ENCODE measurements at places on chromosomes 2 and 18.

GRCh38 chr2:145464866-145465265 lies 944.9 kb upstream of the ZEB2 start:
- DNase-seq: no peak

DNA sequence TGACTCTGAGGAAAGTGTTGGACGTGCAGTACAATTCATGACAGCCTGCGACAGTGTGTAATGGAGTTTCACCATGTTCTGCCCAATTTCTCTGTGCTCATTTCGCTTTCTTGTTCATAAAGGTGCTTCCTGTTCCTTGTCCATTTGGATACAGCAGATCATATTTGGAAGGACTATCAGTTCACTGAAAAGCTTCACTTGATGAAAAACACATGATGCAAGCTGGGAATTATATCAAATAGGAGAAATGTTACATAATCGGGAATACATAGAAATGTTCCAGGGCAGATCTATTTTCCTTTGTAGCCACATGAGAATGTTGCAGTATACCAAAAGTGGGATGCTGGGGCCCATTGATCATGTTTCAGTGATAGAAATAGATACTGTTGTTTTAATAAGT lies 266.3 kb upstream of the SLC14A2 start:
- no peak for DNase-seq

DNA sequence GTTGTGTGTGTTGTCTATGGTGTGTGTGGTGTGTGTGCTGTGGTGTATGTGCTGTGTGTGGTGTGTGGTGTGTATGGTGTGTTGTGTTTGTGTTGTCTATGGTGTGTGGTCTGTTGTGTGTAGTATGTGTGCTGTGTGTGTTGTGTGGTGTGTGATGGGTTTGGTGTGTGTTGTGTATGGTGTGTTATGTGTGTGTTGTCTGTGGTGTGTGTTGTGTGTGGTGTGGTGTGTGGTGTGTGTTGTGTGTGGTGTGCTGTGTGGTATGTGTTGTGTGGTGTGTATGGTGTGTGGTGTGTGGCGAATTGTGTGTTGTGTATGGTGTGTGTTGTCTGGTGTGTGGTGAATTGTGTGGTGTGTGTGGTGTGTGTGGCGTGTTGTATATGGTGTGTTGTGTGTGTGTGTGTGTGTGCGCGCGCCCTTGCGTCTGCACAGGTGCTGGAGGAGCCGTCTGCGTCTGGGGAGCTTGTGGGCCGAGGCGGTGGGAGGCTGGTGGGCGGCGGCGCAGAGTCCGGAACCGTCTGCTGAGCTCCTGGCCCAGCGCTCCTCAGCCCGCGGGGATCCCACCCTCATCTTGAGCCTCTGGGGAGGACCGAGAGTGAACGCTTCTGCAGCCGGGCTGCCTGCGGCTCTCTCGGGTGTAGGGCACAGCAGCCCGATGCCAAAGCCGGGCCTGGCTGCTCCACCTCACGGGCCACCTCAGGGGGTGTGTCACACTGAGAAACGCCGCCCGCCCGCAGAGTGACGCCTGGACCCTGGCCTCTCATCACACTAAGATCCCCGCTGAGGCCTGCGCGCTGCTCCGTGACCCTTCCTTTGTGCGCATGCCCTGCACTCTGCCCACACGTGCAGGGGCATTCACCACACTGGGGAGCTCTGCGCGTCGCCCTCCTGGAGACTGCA lies 8.8 kb upstream of the ADI1 start:
- DNase-seq: no peak

- no peak for DNase-seq
Observed at GRCh38 chr2:172220121-172220520, 117.4 kb upstream of the DLX2 start.

DNA sequence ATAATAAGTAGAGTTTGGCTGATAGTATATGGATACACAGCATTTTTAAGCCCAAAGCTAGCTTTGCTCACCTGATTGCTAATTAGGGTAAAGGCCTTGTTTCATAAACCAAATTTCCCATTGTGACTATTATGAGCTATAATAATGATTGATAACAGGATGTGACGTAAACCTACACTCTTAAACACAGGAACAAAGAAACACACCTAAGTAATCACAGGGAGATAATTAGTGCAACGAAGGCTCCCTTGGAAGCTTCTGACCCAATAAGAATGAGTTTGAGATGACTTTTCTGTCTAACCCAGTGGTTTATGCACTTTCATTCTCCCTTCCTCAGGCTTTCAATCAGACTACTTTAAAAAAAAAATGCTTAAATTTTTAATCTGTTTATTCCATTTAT lies 683.2 kb downstream of the SATB2 start:
- DNase-seq: no peak

GRCh38 chr2:47512581-47513083 lies 109.7 kb downstream of the MSH2 start:
- no peak for DNase-seq

- no peak for DNase-seq
Observed at GRCh38 chr2:127096718-127097470, 10.1 kb downstream of the BIN1 start.

DNA sequence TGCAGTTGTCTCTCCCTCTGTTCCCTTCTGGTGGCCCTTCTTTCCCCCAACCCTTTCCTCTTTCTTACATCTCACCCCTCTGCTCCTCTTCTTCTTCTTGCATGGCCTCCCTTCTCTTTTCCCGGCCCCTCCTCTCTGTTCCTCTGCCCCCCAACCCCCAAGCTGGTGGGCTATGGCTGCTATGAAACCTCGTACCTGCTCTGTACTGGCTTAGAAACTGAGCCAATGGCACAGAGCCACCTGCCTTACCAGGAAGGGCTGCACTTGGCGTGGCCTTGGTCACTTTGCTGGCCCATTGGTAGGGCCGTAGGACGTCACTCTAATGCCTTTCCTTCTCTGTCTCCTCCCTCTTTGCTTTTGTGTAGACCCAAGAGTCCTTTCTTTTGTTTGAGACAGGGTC lies 78.9 kb downstream of the LRRFIP1 start:
- no peak for DNase-seq

DNA sequence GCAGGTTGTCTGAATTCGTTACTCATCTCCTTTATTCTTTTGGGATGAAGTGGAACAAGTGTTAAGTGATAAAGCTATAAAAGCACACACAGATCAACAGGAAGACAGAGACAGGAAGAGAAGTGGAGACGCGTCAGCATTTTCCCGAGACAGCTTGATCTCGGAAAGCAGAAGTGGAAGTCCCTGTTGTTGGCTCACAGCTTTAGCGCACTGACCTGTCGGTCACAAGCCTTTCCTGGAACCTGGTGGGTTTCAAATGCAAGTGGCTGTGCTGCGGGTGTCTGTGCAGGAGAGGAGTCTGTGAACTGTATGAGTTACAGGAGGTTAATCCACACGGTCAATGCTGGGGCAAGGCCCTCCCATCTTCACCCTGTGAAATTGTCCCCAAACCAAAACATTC lies 116.6 kb upstream of the PELI1 start:
- no peak for DNase-seq

- DNase-seq: no peak
Observed at GRCh38 chr2:241795021-241795999, 13.7 kb upstream of the NEU4 start.

DNA sequence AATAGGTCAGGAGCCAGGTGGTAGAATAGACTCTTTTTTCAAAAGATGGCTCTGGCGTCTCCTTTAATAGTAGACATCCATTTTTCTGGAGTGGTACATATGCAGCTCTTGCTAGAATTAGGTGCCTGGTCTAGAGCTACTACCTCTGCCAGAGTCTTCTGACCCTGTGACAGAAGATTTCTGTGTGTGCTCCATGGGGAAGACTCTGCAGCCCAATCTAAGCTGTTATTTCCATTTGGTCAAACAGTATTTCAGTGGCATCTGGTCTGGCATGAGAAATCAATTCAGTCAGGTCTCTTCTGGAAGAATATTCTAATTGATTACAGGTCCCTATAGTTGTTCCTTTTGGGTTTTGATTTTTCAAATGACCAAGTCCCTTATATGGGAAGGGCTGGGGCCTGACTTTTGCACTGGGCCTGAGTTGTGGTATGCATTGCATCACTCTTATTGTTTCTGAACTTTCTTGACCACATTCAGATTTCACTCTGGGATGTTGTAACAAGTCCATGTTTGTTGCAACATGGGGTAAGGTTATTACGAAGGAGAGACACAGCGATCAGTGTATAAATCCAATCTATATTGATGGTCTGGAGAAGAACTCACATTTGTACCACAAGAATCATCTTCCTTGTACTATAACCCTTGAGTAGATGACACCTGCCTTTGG lies 12.1 kb downstream of the MXD1 start:
- DNase-seq: no peak

DNA sequence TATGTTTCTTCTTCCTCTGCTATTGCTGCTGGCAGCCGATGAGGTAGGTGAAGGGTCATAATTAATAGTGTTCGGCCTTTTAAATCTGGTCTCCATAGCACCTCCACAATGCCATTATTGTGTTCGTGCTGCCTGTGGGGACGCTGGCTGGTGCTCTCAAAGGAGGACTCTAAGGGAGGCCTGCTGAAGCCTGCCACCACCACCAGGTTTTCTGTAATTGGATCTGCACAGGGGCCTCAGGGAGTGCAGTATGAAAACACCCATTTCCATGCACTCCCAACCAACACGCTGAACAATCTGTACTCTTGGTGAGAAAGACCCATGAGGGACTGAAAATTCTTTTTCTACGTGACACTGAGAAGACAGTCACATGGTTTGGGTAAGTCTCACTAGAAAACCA lies 17.6 kb upstream of the CLIP4 start:
- DNase-seq: no peak

DNA sequence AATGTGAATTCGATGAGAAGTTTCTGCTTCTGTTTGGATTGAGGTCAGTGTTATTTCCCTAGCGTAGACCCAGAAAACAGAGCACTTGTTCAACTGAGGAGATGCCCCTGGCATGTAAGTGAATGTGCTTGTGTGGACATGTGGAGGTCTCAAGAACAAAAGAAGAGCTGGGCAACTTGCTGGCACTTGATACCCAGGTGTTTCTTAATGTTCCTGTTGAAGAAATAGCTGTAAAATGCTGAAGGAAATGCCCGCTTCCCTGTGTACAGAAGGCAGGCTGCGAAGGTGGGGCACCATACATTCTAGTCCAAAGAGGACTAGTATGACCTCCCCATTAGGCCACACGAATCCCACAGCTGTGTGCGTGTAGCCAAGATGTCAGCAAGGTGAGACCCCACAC lies 9.8 kb upstream of the LBH start:
- no peak for DNase-seq

DNA sequence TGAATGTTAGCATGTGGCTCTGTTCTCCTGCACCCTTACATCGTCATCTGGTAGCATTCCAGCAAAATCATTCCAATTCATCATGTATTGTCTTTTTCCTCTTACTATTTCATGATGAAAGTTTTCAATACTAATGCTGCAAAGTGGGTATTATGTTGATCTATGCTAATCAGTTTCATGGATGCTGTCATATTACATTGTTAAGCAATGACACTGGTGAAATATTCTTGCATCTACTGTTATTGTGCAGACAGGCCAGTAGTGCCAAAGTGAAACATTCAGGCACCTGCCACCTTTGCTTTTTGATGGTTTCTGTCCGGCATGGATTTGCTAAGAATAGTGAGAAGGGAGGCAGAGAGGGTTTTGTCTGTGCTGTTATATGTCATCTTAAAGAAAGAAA lies 76.1 kb upstream of the SMIM21 start:
- DNase-seq: no peak

DNA sequence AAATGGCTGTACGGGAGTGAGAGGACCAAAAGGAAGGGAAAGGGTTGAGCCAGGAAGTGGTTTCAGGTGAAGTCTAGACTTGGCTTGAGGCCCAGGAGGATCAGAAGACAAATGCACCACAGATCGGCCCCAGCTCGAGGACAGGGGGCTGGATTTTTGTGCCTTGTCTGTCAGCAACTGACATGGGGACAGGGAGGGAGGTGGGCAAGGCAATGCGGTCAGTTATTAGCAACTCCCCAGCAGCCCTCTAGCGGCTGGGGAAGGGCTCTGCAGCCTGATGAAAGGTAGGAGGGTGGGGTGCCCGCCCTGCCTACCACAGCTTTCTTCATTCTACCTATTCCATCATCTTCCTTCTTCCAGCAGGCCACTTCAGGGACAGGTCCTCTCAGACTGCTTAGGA lies 50.0 kb downstream of the CPO start:
- no peak for DNase-seq

DNA sequence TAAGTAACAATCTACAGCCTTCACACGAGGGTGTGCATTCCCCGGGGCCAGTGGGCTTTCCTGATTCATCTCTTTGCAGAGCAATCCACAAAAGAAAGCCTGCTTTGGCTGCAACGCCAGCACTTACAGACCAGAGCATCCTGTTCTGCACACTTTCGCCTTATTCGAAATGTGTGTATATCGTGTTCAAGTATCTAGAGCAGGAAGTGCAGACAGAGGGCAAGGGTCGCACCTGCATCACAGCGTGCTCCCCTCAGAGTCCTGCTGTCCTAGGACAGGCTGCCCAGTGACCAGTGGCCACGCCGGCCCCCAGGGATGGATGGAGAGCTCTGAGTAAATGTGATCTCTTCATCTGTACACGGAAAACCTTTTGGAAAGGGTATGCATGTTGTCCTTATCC lies 264.3 kb downstream of the ZNF516 start:
- DNase-seq: no peak

DNA sequence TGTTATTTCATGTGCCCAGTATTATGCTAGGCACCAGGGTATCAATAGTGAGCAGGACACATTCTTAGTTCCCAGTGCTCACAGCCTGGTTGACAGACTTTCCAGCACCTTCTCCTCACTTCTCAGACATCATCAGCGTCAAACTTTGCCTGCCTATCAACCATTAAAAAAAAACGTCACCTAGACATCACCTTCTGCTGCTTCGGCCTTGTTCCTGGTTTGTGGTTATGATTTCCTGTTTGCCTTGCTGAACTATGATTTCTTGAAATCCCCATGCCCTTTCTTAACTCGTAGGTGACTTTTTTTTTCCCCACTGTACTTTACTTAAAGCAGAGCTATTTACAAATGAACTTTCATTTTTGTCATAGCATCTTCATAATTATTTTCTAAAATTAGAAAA lies 60.4 kb upstream of the NABP1 start:
- DNase-seq: peak; percentile 11

DNA sequence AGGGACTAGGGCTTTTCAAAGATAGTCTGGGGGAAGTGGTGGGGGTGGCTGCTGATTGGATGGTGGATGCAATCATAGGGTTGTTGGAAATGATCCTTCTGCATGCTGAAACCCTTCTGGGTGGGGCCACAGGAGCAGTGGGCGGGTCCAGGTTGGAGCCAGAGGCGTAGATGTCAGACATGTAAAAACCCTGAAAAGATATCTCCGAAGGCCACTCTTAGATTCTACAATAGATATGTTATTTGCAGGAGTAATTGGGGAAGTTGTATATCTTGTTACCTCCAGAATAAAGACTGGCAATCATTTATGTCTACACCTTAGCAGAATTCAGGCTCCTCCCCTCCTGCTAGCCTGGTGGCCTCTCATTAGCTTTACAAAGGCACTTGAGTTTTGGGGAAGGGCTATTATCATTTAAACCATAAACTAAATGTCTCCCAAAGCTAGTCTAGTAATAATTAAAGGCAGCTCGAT lies 8.2 kb upstream of the FAM98A start:
- DNase-seq: no peak

- no peak for DNase-seq
Observed at GRCh38 chr2:84449055-84449454, 10.0 kb downstream of the SUCLG1 start.

- DNase-seq: no peak
Observed at GRCh38 chr2:10306901-10307463, 4.3 kb downstream of the HPCAL1 start.

Data from activated naive CD4-positive, alpha-beta T cell (primary cell).